ENCODE measurements at places on chromosomes 7 and 10. TPM values are rescaled to one million over a fixed set of nuclear protein-coding genes. Genes with fewer than 3 reads are reported as not detected.

CYP3A7 gene
- not detected for total RNA-seq

PNLIPRP1 gene
- total RNA-seq, result not detected

ZNF107 gene
- total RNA-seq, result 3.9 TPM

NPC1L1 gene
- total RNA-seq, result 0.07 TPM

ERVW-1 gene
- not detected for total RNA-seq

ODAD2 gene
- total RNA-seq, result 0.27 TPM
